ENCODE measurements at places on chromosomes 2 and 18. TPM values are rescaled to one million over a fixed set of nuclear protein-coding genes. Genes with fewer than 3 reads are reported as not detected.

- DNase-seq, result no peak
These were observed 15.0 kb upstream of the IL1A start for GRCh38 chr2:112798979-112799975.

DNA sequence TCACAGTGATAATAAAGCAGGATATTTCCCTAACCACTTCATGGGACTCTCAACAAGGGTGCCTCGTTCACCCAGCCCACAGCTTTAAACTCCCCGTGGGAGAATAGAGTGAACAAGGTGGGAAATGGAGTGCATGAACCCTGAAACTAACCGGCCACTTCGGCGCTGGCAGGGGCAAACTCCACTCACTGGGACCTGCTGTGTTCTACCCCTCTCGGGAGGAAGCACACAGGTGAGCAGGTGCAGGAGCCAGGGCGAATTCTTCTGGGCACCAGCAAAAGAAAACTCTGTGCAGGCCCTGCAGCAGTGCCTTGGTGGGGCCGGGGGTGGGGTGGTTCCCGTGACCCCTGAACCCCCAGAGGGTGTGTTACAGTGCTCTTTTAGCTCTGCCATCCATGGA, 2029.1 kb upstream of the LRRTM1 start:
- no peak for DNase-seq

DNA sequence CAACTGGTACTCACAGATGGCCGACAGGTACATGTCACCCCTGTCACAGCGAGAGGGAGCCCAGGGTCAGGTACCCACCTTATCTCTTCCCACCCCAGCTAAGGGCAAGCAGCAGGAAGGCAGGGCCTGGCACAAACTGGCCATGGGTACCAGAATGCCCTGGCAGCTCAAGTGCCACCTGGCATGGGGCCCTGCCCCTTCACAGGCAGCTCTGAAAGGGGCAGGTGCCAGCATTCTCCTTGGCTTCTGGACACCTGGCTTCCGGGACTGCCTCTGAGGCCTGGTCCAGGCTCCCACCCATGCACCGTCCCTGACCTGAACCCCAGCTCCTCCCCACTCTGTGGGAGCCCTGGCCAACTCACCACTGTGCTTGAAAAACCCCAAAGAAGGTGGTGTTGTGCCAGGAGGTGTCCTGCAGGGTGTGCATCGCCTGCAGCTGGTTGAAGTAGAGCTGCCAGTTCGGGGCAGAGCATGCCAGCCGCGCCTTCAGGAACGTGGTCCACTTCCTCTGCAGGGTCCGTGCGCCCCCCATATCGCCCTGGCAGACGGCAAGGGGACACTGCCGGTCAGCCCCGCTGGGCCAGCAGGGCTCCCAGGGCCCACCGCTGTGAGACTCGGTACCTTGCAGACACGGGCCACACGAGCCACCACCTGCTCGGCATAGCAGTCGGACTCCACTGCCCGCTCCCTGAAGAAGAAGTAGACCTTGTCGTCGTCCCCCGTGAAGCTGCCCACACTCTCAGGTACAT, 5.4 kb downstream of the SEMA4C start:
- no peak for DNase-seq

DNA sequence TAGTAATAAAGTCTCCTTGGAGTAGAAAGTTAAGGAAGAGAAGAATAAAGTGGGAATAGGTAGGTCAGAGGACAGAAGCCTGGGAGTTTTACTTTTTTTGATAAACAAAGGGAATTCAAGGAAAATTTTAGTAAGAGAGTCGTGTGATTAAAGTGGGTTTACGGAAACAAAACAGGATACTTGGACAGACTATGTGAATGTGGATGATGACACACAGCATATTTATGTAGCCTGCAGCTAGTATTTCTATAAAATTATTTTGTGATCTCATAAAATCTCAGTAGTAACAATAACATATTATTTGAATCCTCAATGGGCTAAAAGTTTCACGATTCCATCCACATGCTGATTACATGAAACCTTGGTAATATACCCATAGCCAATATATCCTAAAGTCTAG, 450.7 kb upstream of the PIK3C3 start:
- DNase-seq, result no peak

DNA sequence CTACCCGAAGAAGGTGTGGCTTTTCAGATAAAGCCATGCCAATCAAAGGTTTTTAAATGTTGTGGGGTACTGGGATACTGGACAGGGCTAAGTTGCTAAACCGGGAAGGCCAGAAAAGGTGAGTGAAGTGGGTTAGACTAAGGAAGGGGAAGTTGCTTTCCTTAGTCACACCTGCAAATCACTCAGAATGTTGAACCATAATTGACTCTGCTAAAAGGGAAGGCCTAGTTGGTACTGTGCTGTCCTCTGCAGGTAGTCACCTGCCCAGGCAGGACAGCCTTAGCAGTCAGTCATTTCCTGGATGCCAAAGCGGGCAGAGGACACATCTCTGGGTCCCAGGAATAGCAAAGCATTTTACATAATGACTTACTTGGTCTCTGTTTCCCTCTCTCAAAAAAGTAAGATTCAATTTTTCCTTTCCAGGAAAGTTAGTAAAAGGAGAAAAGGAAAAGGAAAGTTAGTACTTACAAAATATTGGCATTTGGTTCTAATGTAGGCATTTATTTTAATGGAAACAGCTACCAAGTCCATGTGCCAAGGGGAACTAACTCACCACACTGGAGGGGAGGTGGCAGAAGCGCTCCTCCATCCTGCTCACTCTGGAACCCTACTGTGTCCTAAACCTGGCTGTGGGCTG, 60.3 kb downstream of the RFTN2 start:
- DNase-seq, result no peak

- no peak for DNase-seq
These were observed 486.9 kb upstream of the RAB6C start for GRCh38 chr2:129492548-129492947.

GRCh38 chr2:204264621-204265140, 280.6 kb upstream of the PARD3B start:
- DNase-seq, result no peak

DNA sequence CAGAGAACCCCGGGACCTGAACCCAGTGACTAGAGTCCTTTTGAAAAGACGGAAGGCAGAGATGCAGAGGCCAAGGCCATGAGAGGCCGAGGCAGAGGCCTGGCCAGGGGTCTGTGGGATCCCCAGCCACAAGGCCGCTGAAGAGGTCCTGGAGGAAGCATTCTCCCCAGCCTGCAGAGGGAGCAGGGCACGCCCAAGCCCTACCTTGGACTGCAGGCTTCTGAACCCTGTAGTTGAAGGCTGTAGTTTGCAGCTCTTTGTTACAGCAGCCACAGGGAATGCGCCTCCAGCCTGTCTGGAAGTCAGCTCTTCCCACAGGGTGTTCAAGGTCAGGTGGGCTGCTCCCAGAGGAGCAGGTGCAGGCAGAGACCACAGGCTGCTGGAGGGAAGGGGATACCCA, 22.1 kb upstream of the PXDN start:
- no peak for DNase-seq

The FAM237A gene
- not detected for polyA plus RNA-seq

The FBXO15 gene
- 0.73 TPM for polyA plus RNA-seq

The L3MBTL4 gene
- not detected for polyA plus RNA-seq

The GKN1 gene
- not detected for polyA plus RNA-seq

The SRBD1 gene
- 12.7 TPM for polyA plus RNA-seq
